HCEC 1CT (cell line): ENCODE measurements at places on chromosomes 1 and 21.
A peak's percentile ranks its signal among the peaks of the same experiment; 100 is the strongest.

- DNase-seq: no peak
These were observed 352.5 kb downstream of the HHAT start for GRCh38 chr1:210681158-210681557.

GRCh38 chr1:208151728-208152598, 92.2 kb downstream of the PLXNA2 start:
- no peak for DNase-seq

- DNase-seq: peak; percentile 56
These were observed 12.5 kb upstream of the GUCA2A start for GRCh38 chr1:42176902-42177519.

GRCh38 chr21:46540087-46540710, 64.7 kb downstream of the S100B start:
- no peak for DNase-seq

GRCh38 chr1:110207831-110208230, 2.3 kb upstream of the KCNC4 start:
- no peak for DNase-seq

DNA sequence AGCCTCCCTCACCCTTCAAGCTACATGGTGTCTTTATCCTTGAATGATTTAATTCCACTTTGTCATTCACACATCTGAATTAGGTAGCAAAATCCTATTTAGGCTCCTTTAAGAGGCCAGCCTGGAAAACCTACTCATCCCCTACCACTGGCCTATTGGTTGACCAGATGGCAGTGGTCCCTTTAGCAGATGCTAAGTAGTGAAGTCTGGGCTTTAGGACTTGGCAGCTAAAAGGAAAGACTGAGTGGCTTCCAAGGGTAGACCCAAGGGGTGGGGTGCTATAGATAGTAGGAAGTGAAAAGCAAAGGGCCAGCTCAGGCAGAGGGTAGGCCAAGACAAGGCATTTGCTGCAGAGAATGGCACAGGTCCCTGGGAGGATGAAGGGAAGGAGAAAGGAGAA, 46.6 kb downstream of the KCNJ6 start:
- DNase-seq: no peak

GRCh38 chr1:107434361-107434693, 293.5 kb downstream of the NTNG1 start:
- no peak for DNase-seq

DNA sequence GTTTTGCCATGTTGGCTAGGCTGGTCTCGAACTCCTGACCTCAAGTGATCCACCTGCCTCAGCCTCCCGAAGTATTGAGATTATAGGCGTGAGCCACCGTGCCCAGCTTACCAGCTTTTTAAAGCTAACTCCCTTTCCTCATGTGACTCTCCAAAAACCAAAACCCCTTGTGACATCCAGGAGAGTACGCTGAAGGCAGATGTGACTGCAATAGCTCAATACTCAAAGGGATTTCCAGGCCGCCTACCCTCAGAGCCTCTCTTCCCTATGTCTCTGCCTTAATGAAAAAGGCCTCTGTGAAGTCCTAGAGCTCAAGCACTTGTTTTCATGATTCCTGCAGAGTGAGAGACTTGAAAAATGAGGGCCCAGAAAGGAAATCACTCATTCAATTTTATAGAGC, 82.6 kb downstream of the TEX35 start:
- DNase-seq: no peak

DNA sequence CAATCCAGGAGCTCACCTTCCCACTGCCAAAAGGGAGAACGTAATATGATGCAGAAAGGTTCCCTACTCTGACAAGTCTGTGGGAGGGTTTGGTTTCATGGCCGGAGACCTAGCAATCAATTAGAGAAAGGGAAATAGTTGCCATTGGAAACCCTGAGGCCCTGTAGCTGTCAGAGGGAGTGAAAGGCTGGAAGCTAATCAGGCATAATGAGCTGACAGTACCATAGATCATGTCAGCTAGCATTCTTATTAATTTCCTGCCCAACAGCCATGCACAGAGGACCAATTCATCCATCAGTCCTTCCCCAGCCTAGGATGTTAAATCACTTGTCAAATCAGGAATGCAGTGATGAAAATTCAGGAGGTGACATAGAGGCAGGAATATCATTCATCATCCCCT, 527.3 kb downstream of the PLPP3 start:
- DNase-seq: no peak

GRCh38 chr1:110515041-110515440, 3.9 kb downstream of the KCNA10 start:
- DNase-seq: no peak

GRCh38 chr1:81449786-81450185, 350.9 kb upstream of the ADGRL2 start:
- no peak for DNase-seq

DNA sequence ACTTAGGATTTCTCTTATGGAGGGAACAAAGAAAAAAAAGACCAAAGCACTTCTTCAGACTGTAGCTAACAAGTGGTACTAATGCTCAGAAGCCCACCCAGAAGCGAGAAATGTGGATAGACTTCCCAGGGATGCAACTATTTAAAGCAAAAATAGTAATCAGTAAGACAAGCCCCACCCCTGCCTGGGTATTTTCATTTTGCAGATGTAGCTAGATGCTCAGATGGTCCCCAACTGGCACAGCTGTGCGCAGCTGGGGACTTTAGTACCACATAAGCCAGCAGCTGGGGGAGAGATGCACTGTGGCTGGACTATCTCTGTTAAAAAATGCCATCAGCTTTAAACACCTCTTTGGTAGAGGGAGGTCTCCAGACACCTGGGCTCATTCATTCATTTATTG, 77.8 kb upstream of the SPAG17 start:
- DNase-seq: no peak

GRCh38 chr1:56077206-56077605, 502.2 kb downstream of the PLPP3 start:
- no peak for DNase-seq

- no peak for DNase-seq
These were observed 122.8 kb upstream of the RAB4A start for GRCh38 chr1:229148041-229148671.

GRCh38 chr21:43851593-43851992, 13.4 kb upstream of the AGPAT3 start:
- no peak for DNase-seq

DNA sequence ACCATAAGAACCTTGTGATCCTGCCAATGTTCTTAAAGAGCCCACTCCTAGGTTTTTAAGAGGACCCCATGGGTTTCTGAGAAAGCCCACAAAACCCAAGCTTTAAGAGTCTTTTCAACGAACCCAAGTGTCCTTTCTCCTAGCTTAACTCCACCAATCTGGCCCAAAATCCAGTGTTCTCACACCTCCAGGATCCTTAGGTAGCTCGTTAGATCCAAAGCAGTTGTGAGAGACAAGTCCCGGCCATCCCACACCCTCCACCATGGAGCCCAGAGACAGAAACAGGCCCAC, 1.7 kb downstream of the DENND4B start:
- no peak for DNase-seq

- DNase-seq: no peak
These were observed 43.2 kb downstream of the SDCCAG8 start for GRCh38 chr1:243299069-243299468.

- DNase-seq: no peak
These were observed 355.5 kb upstream of the NCAM2 start for GRCh38 chr21:20642681-20643080.

- DNase-seq: peak; percentile 19
These were observed at the start of gene FAM78B for GRCh38 chr1:166166698-166167571. FAM78B (minus strand) TSS chr1:166167001; CDS start chr1:166166248, 753 bp downstream.

GRCh38 chr1:227795732-227796131, 19.7 kb upstream of the PRSS38 start:
- no peak for DNase-seq

DNA sequence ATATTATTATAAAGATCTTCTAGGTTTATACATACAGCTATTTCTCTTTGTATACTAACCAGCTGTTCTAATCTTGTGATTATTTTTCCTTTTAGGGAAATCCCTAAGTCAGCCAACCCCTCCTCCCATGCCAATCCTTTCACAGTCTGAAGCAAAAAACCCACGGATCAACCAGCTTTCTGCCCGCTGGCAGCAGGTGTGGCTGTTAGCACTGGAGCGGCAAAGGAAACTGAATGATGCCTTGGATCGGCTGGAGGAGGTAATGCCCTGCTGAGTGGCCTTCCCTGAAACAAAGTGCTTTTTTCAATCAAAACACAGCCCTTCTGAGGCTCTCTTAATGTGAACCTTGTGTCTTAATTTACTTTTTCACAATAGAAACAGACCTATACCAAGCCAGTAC, 32.4 kb upstream of the BMP8A start:
- no peak for DNase-seq

DNA sequence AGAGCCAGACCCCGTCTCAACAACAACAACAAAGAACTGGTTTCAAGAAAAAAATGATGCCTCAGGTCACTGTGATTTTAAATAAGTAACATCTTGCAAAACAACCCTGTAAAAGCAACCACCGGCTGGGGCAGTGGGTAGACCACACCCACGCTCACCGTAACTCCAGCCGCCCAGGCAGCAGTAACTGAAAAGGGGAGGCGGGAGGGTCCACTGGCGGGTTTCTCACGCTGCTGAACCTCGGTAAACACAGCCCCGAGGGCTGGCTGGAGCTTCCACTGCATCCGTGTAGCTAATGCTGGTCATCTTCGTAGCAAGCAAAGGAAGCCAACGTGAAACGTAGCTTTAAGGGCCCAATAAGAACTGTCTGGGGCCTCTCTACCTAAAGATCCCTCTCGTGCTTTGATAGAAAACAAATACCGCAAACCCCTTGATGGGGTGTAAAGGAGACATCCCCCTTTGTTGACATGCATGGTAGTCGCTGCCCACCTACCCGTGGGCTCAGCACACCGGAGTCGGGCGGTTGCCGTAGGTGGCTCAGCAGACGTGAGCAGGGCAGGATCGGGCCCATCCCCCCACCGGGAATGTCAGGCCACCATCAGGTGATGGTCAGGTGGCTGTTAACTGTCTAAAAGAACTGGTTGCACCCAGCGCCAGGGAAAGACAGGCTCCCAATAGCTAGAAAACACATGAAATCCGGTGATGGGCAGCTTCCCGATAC, 4.2 kb downstream of the C1orf159 start:
- DNase-seq: no peak

DNA sequence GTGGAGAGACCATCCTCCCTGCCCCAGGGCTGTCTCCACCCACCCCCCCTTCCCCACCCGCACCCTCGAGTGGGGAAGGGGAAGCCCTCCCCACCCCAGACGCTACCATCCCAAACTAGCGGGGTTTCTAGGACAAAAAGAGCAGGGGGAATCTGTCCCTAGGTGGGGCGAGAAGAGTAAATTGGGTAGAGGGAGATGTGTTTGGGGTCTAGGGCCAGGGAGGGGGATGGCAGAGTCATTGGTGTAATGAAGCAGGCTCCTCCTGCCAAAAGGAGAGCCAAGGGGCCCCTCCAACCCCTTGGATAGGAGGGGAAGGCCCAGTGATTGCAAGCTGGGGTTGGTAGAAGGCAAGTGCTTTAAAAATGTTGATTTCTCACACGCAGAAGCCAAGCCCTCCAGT, 10.0 kb downstream of the MEX3A start:
- DNase-seq: no peak

DNA sequence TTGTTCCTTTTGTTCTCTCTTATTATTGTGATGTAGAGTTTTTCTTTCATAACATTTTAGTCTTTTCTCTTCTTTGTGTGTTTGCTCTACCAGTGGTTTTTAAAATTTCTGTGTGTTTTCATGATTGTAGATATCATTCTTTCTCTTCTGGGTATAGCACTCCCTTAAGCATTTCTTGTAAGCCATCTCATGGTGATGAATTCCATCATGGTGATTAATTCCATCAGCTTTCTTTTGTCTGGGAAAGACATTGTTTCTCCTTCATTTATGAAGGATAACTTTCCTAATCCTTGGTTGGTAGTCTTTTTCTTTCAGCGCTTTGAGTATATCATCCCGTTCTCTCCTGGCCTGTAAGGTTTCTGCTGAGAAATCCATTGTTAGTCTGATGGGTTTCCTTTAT, 22.7 kb downstream of the CD55 start:
- no peak for DNase-seq

- no peak for DNase-seq
These were observed 191.9 kb downstream of the PTPRU start for GRCh38 chr1:29428280-29428615.

DNA sequence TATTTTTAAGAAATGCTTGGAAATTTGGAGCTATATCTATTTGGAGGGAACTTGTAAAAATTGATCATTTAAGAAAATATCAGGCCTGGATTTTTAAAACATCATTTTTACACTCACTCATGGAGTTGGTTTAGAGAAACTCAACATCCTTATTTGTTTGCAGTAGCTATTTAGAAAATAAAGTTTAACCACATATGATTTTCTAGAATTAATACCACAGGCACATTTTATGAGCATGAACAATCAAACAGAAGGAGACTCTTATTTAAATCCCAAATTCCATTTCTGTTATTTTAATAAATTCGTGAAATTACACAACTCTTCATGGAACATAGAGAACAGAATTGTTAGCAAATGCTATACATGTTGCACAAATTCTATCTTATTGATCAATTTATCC, 3.2 kb downstream of the CDKN2C start:
- no peak for DNase-seq

GRCh38 chr1:237016626-237017025, 12.4 kb upstream of the MT1HL1 start:
- DNase-seq: no peak

DNA sequence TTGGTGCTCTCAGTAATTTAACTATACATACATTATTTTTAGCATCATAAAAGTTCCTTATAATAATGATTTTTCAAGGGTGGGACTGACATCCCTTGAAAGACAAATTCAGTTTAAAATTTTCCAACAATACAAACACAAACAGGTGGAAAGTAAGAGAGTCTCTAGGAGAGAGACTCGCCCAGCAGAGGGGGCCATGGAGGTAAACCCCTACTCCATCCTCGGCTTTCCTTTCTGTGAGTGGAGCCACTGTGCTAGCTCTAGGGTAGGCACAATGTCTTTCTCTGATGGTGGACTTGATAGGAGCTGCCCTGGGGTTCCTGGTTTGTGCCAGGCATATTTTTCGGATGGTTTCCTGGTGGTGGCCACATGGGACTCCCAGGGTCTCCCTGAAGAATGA, 8.3 kb downstream of the CSMD2 start:
- no peak for DNase-seq

DNA sequence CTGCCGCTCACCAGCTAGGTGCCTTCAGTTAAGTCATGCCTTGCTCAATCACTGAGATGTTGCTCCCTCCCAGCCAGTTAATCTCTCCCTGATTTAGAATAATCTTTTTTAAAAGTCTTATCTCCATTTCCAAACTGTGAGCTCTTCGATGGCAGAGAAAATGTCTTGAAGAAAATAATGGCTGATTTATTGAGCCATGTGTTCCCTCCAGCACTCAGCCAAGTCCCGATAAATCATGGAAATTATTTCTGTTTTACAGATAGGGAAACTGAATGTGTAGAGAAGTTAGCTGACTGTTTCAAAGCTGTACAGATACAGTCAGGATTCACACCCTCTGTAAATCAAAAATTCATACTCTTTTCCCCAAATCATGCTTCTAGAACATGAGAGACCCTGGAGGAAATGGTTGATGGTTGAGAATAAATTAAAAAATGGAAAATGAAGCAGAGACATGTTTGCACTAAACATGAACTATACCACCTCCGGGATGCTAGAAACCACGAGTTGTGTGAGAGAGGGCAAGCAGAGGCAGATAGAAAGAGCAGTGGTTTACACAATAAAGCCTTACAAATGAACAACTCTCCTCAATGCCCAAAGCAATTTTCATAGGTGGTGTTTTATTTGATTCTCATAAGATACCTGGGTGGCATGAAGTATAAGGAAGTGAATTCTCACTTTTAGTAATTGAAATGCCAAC, 376.4 kb downstream of the PLPP3 start:
- DNase-seq: no peak

GRCh38 chr1:171220581-171221054, 27.7 kb upstream of the FMO1 start:
- peak; percentile 19 for DNase-seq
